Stimulated activated CD4-positive, alpha-beta T cell treated with anti-CD3 and anti-CD28 coated beads, Interleukin-1b, Interleukin-23, amount 100 ng/mL, for 24 hours (primary cell): ENCODE measurements at places on chromosomes 4 and X.

- DNase-seq: no peak
Observed at GRCh38 chr4:7254736-7255487, 62.6 kb downstream of the SORCS2 start.

GRCh38 chr4:119939071-119939995, 127.3 kb downstream of the MAD2L1 start:
- no peak for DNase-seq

DNA sequence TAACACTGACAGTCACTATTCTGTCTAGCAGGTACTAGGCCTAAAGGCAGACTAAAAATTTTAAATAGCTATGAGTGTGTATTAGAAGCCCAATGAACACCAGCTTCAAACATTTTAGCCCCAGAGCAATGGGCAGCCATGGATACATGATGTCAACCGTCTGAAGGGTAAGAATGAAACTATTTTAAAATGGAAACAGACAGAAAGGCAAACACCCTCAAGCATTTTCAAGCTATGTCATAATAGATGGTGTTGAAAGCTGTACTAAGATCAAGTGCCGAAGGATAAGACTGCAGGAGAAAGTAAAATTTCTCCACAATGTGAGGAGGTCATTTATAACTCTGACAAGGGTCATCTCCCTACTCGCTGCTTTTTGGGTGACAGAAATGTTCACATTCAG, 225.0 kb downstream of the COL25A1 start:
- DNase-seq: no peak

DNA sequence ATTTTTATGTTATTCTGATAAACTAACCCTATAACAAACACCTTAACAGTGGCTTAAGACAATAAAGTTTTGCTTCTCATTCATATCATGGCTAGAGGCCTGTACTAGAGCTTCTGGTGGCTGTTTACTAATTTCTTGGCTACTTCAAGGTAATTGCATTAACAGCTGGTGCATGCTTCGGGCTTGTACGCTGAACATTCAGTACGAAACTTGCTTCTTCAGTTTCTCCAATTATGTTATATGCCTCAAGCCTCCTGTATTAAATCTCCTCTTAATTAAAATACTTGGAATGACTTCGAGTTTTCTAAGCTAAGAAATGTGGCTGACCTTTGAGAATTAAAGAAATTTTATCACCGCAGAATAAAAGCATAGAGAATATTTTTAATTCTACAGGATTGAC, 138.9 kb upstream of the TRAM1L1 start:
- no peak for DNase-seq

DNA sequence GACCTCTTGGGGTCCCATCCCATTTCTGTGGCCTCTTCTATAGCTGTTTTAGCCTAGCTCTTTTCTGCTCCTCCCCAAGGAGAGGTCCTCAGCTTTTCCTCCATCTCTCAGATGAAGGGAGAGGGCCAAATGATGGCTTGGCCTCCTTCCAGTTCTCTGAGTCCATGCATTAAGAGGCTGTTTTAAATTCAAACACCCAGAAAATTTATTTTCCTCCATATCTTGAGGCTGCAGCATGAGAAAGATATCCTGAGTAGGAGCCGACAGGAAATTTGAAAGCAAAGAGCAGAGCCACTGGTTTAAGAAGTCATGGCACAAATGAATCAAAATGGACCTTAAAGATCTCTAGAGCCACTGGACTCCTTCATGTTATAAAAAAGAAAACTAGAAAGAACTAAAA, 558.8 kb downstream of the MID1IP1 start:
- DNase-seq: no peak

DNA sequence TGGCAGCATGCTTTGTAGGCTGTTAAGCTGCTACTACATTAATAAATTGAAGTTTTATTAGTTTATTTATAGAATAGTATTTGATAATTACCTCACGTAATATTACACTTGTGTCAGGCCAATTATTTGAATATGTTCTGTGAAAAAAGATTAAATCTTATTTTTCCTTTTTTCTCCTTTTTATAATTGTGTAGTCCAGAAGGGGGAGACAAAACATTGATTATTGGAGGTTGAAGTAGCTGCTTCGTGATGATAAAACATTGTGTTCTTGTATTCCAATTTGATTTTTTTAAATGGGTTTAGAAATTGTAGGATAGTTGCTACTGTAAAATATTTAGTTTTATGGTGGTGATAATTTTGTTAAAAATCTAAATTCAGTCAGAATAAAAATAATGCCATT, 85.7 kb downstream of the DIAPH2 start:
- no peak for DNase-seq
